ENCODE measurements at places on chromosomes 5 and 9. TPM values are rescaled to one million over a fixed set of nuclear protein-coding genes. Genes with fewer than 3 reads are reported as not detected.

DNA sequence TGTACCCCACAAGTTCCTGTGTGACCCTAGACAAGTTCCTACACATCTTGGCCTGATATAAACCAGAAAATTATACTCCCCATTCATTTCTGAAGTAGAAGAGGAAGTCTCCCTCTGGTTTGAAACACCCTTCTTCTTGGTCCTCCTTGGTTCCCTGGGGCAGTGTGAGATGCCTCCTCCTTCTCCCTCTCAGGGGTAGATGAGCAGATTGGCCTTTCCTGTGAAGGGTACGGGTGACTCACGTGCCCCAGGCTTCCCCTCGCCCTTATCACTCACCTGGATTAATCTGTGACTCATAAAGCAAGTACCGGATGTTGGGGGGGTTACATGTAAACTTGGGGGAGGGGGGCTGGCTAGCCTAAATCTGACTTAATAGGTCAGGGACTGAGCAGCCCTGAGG lies 11.1 kb upstream of the AQP3 start:
- H3K4me1 ChIP-seq = peaks cover 69% of the 10 kb centered on the region
- no peaks in the 10 kb centered on the region for H3K27me3 ChIP-seq
- H3K4me3 ChIP-seq = no peak overlapping the region
- peak overlapping the region; percentile 75 for H3K27ac ChIP-seq
- H3K36me3 ChIP-seq = peaks cover 33% of the 10 kb centered on the region

- no peak overlapping the region for H3K27ac ChIP-seq
- no peaks in the 10 kb centered on the region for H3K27me3 ChIP-seq
- no peak overlapping the region for H3K4me3 ChIP-seq
- peak; percentile 9 for DNase-seq
Measured at GRCh38 chr5:111942201-111942600, 185.2 kb upstream of the NREP start.

The SLC4A9 gene
- polyA plus RNA-seq = 0.07 TPM

- H3K36me3 ChIP-seq = no peaks in the 10 kb centered on the region
- no peaks in the 10 kb centered on the region for H3K4me1 ChIP-seq
- H3K27ac ChIP-seq = no peak overlapping the region
- H3K4me3 ChIP-seq = no peak overlapping the region
- no peaks in the 10 kb centered on the region for H3K27me3 ChIP-seq
- no peak for DNase-seq
Measured at GRCh38 chr9:76684213-76684612, 80.0 kb upstream of the PCA3 start.

The POLR1E gene
- 22.0 TPM for polyA plus RNA-seq

DNA sequence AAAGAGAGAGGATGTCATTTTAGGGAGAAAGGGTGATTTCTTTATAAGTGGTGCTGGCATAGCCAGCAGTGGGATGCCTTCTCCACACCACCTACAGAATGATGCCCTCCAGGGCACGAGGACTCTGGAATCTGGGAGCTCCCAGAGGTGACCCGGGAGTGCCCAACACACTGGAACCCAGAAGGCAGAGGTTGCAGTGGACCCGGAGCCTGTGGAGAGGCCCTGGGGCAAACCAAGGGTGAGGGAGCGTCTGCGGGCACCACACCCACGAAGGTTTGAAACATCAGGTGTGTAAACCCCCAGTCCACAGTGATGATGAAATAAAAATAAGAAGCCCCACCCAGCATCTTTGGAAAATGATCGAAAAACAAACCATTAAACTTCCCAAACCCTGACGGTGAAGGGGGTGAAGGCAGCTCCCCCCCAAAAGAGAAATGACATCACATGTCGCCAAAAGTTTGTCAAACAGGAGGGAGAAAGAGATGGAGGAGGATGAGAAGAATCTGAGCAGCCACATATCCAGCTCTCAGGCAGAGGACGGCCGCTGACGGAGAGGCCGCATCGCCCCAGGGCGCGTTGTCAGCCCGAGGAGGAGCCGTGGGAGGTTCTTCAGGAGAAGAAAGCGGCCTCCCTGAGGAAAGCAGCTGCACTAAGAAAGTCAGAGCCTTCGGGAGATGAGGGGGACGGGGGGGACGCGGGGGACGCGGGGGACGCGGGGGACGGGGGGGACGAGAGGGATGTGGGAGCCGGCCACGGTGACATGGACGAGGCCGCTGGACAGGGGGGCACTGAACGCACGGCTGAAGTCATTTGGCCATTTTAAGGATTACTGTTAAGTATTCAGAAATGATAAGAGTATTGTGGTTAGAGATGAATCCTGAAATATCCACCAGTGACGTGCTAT lies 43.1 kb upstream of the NSMF start:
- H3K36me3 ChIP-seq = no peaks in the 10 kb centered on the region
- H3K4me1 ChIP-seq = no peaks in the 10 kb centered on the region
- no peaks in the 10 kb centered on the region for H3K27me3 ChIP-seq
- H3K27ac ChIP-seq = no peak overlapping the region

DNA sequence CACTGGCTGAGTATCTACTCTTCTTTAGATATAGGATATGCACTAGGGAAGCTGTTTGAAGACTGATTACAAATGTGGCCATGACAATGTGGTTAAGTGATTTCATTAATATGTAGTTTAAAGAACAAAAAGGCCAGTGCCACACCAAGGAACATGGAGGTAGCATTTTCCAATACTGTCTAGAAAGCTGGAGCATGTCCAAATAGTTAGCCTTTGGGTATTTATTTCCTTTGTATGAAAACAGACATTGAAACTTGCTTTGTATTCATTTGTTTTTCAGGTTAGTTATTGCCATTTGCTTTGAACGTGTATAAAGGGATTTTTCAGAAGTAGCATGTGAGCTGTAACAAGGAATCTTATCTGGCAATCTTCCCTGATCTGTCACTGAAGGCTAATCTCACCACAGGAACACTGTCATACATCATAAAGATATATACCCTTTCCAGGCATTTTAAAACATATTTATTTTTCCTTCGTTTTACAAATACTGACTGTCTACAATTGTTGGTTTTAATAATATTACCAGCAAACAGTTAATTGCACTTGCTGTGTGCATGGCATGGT lies 93.4 kb downstream of the PLPPR1 start:
- H3K4me3 ChIP-seq = no peak overlapping the region
- no peaks in the 10 kb centered on the region for H3K36me3 ChIP-seq
- H3K27me3 ChIP-seq = no peaks in the 10 kb centered on the region
- no peak overlapping the region for H3K27ac ChIP-seq
- no peak for DNase-seq
- H3K4me1 ChIP-seq = no peaks in the 10 kb centered on the region

The TAF11L10 gene
- polyA plus RNA-seq = not detected

DNA sequence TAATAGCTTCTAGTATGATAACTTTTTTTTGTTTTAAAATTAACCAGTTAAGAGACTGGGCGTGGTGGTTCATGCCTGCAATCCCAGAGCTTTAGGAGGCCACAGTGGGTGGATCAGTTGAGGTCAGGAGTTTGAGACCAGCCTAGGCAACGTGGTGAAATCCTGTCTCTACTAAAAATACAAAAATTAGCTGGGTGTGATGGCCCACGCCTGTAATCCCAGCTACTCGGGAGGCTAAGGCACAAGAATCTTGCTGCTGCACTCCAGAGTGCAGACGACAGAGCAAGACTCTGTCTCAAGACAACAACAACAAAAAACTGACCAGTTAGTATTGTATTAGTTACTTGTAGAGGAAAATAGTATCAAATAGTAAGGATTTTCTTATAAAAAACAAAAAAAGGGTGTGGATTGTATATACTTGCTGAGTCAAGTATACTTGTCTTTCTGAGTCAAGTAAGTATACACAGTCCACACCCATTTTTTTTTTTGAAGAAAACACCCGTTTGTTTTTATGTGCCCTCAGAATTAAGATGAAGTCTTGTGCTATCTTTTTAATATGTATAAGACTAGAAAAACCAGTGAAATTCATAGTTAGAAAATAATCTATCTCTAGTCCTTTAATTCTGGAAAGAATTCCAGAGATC lies 25.3 kb downstream of the UBAP1 start:
- no peaks in the 10 kb centered on the region for H3K4me1 ChIP-seq
- H3K27me3 ChIP-seq = no peaks in the 10 kb centered on the region
- no peak overlapping the region for H3K4me3 ChIP-seq
- no peak for DNase-seq
- no peak overlapping the region for H3K27ac ChIP-seq
- H3K36me3 ChIP-seq = peaks cover 9% of the 10 kb centered on the region

GRCh38 chr5:180868960-180869359 lies 7.9 kb upstream of the ZFP62 start:
- peak; percentile 38 for DNase-seq
- no peak overlapping the region for H3K27ac ChIP-seq
- H3K27me3 ChIP-seq = no peaks in the 10 kb centered on the region
- no peaks in the 10 kb centered on the region for H3K4me1 ChIP-seq

DNA sequence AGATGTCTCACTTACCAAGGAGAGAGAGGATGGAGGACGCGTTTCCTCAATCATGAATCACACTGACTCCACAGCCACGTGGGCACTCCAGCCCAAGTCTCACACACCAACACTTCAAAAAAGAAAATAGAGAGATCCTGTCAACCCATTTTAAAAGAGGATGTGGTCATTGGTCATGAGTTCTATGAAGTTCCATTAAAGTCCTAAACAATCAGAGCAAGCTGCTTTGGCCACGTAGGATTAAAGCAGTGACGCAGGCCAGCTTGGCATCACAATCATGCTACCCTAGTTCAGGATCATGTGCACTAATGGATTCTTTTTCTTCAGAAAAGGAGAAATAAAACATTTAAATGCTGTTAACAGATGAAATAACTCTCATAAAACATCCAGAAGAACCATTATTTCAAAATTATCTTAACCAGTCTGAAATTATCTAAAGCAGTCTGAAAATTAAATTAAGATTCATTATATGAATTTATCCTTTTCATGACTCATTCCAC lies 108.1 kb downstream of the SEMA5A start:
- no peaks in the 10 kb centered on the region for H3K27me3 ChIP-seq
- H3K4me3 ChIP-seq = no peak overlapping the region
- H3K4me1 ChIP-seq = no peaks in the 10 kb centered on the region
- DNase-seq = no peak

- H3K4me1 ChIP-seq = no peaks in the 10 kb centered on the region
- no peak for DNase-seq
- H3K4me3 ChIP-seq = no peak overlapping the region
- no peaks in the 10 kb centered on the region for H3K36me3 ChIP-seq
Measured at GRCh38 chr5:22541037-22541436, 312.1 kb downstream of the CDH12 start.

GRCh38 chr5:164351245-164351834 lies 845.9 kb downstream of the MAT2B start:
- no peak overlapping the region for H3K27ac ChIP-seq
- no peaks in the 10 kb centered on the region for H3K36me3 ChIP-seq
- no peak for DNase-seq
- no peak overlapping the region for H3K4me3 ChIP-seq
- H3K4me1 ChIP-seq = no peaks in the 10 kb centered on the region
- H3K27me3 ChIP-seq = no peaks in the 10 kb centered on the region

- no peak overlapping the region for H3K27ac ChIP-seq
- peaks cover 20% of the 10 kb centered on the region for H3K4me1 ChIP-seq
- no peak overlapping the region for H3K4me3 ChIP-seq
- no peak for DNase-seq
- H3K27me3 ChIP-seq = no peaks in the 10 kb centered on the region
Measured at GRCh38 chr9:123402981-123403509, 47.0 kb downstream of the CRB2 start.

- H3K27ac ChIP-seq = no peak overlapping the region
- H3K4me1 ChIP-seq = peaks cover 12% of the 10 kb centered on the region
- DNase-seq = peak; percentile 61
- H3K36me3 ChIP-seq = peaks cover 13% of the 10 kb centered on the region
- H3K4me3 ChIP-seq = no peak overlapping the region
Measured at GRCh38 chr9:137672907-137673791, 54.3 kb downstream of the EHMT1 start.

DNA sequence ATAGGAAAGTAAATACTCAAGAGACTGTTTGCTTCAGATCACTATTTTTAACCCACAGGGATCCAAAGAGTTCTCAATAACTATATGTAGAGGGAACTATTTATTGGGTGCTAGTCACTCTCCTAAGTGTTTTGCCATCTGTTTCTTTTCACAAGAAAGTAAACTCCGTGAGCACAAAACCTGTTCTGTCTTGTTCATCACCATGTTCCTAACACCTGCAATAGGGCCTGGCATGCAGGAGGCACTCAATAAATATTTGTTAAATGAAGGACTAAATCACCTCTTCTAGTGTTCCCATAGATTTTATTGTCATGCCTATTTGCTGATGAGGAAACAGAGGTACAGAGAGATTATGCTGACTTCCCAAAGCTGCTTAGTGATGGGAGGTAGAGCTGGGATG lies 118.2 kb downstream of the VCAN start:
- no peaks in the 10 kb centered on the region for H3K27me3 ChIP-seq
- DNase-seq = no peak
- H3K36me3 ChIP-seq = no peaks in the 10 kb centered on the region
- no peak overlapping the region for H3K4me3 ChIP-seq
- no peak overlapping the region for H3K27ac ChIP-seq
- no peaks in the 10 kb centered on the region for H3K4me1 ChIP-seq

GRCh38 chr5:55102348-55102747 lies at the start of gene GZMA:
Gene GZMA (plus strand): TSS chr5:55102646. CDS start chr5:55102683, 37 bp downstream.
- H3K36me3 ChIP-seq = no peaks in the 10 kb centered on the region
- H3K4me1 ChIP-seq = no peaks in the 10 kb centered on the region
- DNase-seq = peak; percentile 62

DNA sequence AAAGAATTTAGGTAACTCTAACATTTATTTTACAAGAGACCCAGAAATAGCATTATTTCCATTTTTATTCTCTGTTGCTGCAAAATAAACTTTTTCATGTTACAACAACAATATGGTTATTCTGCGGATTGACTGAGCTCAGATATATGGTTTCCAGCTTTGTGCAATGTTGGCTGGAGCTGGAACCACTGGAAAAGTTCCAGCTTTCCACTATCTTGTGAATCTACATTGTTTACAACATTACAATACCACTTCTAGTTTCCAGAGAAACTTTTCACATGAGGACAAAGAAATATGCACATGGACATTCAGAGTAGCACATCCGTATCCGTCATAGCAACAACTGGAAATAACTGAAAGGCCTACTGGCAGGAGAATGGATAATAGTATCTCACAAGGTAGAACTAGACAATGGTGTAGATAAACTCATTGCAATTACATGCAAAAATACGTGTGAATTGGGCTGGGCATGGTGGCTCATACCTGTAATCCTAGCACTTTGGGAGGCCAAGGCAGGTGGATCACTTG lies 436.1 kb upstream of the ADAMTS16 start:
- H3K27me3 ChIP-seq = no peaks in the 10 kb centered on the region
- no peak for DNase-seq
- H3K36me3 ChIP-seq = no peaks in the 10 kb centered on the region

- H3K4me1 ChIP-seq = no peaks in the 10 kb centered on the region
- H3K27me3 ChIP-seq = no peaks in the 10 kb centered on the region
- DNase-seq = no peak
- no peaks in the 10 kb centered on the region for H3K36me3 ChIP-seq
Measured at GRCh38 chr5:84729326-84729725, 344.6 kb upstream of the EDIL3 start.

DNA sequence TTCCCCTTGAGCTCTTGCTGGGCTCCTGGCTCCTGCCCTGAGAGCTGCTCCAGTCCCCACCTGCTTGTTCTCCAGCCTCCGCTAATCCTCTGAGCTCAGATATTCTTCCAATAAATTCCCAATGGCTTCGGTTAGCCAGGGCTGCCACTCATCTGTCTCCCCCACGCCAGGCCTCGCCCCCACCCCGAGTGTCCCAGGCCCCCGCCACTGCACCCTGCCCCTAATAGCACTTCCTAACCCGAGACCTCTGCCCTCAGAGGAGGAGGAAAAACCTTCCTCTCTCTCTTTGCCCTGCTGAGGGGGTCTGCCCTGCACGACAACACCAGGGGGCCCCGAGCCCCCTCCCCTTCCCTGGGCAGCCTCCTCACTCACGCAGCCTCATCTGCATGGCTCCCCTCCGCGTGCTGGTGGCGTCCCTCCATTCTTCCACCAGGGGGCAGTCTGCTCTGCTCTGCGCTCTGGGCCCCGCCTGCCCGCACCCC lies 5.4 kb upstream of the LCN15 start:
- no peaks in the 10 kb centered on the region for H3K36me3 ChIP-seq
- H3K4me1 ChIP-seq = no peaks in the 10 kb centered on the region
- no peak for DNase-seq
- H3K27ac ChIP-seq = no peak overlapping the region

All from thymus (tissue), 14 donors.